ENCODE measurements at places on chromosomes 2 and 18.

DNA sequence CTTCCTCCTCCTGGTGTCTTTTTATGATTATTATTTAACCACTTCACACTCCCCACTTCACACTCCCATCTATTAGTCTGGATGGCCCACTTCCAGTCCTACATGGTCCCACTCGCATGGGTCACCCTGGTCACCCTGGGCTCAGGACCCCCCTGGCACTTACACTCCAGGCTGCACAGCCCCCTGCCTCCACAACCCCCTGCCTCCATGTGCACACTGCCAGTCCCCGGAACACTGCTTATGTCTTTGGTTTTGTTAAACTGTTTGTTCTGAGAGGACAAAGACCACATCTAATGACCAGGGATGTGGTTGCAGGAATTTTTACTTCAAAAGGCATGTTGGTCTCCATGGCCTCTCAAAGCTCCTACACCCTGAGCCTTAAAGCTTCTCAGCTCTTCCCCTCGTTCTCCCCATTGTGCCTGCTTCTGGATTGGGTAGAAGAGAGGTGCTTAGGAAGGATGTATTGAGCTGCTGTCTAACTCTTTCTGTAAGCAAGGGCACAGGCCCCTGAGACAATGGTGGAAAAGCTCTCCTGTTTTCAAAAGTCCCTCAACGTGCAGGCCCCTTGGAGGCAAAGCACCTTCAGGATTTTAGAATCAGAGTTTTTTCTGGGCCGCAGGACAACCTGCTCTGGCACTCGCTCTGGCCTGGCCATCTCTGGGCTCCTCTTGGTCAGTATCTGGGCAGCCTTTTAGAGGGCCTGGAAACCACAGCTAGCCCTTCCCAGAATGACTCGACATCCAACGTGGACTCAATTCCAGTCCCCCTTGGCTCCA lies 150.0 kb upstream of the HAAO start:
- no peak for DNase-seq

GRCh38 chr2:20620271-20620681 lies 30.6 kb downstream of the HS1BP3 start:
- no peak for DNase-seq

GRCh38 chr18:30676053-30676480 lies 366.5 kb downstream of the DSC3 start:
- DNase-seq, result no peak

DNA sequence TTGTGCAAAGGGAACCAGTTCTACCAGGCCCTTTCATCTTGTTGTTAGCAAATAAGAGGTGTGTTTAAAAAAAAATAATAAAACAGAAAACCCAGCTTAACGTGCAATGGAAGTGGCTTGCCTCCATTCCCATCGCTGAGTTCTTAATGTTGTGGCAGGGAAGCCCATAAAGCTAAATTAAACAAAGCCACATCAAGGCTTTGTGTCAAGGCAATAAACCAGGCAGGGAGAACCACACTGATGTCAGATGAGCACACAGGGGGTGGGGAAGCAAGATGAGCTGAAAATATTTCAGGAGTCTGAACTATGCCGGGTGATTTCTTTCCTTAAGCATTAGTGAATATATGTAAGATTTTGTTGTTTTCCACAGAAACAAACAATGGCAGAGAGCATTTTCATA lies 73.5 kb downstream of the PHLPP1 start:
- no peak for DNase-seq

DNA sequence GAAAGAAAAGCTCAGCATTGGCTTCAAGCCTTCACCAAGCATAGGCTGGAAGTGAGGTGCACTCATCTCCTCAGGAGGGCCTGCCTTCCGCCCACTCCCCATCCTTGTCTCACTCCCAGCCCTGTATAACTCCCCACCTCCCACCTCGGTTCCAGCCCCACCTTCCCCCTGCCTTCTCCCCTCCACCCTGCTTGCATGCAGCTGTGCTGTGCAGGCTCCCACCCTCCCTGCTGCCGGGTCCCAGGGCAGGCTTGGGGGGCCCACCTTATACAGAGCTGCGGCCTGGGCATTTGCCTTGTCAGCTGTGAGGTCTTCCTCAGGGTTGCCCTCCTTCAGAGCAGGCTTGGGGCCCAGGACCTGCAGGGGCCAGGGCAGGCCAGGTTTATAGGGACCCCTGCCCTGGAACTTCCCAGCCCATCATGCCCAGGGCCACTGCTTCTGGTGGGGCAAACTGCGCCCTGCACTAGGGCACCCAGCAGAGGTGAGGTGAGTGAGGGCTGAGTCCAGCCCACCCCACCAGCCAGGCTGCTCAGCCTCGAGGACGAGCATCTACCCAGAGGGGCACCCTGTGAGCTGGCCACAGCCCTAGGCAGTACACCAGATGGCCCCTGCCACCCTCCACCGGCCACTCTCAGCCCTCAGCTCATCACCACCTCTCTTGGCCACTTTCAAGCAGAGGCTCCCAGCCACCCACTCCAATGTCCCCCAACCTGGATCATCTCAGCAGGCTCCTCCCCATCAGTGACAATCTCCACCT lies 11.6 kb downstream of the CAPG start:
- no peak for DNase-seq
